Fibroblast of the aortic adventitia (primary cell): ENCODE measurements at places on chromosomes 12 and 14.

DNA sequence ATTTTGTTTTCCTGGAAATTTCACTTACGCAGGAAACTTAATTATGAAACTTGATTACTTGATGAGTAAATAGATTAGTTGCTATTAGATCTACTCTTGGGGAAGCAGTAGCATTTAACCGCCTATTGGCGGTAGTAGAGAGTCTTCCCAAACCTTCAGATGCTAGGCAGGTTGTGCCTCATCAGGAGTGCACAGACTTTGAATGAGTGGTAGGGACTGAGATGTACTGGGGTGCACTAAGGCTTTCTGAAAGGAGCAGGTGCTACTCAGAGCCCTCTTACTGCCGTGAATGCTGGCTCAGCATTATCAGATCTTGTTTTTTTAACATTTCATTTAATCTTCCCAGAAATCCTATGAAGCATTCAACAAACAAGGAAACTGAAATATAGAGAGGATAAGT is 7.7 kb downstream of the GATC start:
- DNase-seq: no peak

DNA sequence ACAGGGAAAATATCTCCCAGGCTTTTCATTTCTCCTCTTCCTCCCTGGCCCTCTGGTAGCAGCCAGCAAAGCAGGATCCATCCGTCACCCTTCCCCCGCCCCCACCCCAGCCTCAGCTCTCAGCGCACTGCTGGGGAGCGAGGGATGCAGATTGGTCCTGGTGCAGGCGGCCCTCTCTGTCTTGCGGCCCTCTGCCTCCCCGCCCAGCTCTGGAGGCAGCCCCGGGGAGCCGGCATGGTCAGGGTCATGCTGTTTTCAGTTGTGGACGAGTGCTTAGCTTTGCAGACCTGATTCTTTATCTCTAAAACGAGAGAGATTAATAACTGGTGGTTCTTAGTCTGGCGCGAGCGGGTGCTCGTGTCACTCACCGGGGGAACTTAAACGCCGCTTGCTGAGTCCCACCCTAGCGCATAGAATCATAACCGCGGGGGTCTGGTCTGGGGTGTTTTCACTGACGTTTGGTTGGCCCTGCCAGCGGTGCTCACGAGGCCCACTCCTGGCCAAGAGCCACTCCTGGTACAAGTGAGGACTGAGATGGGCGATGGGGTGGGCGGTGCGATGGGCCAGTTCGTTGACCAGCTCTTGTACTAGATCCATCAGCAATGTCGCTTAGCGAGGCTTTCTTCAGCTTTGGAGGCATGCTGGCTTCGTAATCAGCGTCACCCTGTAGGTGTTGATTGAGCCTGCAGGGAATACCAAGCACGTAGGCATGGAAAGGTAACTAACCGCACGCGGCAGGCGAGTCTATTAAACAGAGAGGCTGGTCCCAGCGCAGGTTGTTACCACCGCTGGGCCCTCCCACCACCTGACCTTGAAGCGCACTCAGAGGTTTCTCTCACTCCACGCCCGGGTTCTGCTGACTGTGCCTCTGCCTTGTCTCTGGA is 95.2 kb downstream of the TSPAN9 start:
- no peak for DNase-seq

GRCh38 chr14:35822501-35822900 is 3.6 kb upstream of the BRMS1L start:
- no peak for DNase-seq

DNA sequence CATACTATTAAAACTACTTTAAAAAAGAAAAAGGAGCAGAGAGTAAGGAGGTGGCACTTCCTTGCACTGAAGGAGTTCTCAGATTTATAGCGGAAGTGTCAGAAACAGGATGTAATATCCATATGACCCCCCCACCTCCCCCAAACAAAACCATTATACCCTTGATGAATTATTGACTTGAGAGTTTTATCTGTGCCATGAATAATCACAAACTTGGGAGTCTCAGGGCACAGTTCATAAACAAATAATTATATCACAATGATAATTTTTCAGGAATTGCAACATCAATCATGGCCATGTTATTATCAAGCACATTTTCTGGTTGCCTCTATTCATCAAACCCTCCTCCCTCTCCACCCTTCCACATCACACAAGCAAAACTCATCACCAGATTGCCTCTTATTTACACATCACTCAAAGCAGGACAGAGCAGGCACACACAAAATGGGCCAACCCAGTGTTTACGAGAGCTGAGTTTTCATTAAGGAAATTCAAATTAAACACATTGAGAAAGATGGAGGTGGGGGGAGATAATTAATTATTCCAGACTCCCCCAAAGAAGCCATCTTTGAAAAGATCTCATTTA is 141.4 kb downstream of the EGLN3 start:
- no peak for DNase-seq

GRCh38 chr14:21185491-21185890 is 29.6 kb upstream of the OR5AU1 start:
- no peak for DNase-seq

- no peak for DNase-seq
These were observed 40.0 kb upstream of the DAAM1 start for GRCh38 chr14:59148334-59148900.

DNA sequence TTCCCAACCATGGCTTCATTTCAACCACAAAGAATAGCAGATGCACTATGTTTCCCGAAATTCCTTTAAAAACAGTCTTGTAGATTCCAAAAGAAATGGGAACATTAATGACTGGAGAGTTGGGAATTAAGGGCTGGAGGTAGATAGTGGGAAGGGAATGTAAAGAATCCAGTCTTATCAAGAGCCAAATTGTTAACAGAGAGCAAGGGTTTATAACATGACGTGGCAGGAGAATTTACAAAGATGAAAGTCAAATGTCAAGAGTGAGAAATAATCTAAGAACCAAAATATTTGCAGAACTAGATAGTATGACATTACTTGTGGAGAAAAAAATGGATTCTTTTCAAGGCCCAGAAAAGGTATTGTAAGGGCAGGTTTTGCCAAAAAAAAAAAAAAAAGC is 200.9 kb downstream of the GRIN2B start:
- DNase-seq: peak; percentile 32

DNA sequence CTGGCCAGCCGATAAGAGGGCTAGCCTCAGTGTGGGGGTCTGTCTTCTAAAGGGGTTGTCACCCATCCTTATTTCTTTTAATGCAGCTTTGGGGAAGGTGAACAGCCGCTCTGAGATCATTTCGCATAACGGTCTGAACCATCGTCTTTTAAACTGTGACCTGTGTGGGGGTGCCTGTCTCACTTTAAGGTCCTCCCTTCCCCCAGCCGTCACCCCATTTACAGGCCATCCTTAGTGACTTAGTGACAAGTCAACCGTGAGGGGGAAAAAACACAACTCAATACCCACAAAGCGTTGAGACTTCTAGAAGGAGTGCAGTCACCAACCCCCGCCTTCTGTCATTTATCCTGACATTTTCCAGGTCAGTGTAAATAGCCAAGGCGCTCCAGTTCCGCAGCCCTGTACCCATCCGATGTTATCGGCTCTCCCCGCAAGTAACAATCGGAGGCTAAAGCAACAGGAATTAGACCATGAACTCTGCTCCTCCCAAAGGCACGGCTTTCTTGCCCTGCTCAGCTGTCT is 505 bp upstream of the DENND5B start:
- DNase-seq: peak; percentile 54

DNA sequence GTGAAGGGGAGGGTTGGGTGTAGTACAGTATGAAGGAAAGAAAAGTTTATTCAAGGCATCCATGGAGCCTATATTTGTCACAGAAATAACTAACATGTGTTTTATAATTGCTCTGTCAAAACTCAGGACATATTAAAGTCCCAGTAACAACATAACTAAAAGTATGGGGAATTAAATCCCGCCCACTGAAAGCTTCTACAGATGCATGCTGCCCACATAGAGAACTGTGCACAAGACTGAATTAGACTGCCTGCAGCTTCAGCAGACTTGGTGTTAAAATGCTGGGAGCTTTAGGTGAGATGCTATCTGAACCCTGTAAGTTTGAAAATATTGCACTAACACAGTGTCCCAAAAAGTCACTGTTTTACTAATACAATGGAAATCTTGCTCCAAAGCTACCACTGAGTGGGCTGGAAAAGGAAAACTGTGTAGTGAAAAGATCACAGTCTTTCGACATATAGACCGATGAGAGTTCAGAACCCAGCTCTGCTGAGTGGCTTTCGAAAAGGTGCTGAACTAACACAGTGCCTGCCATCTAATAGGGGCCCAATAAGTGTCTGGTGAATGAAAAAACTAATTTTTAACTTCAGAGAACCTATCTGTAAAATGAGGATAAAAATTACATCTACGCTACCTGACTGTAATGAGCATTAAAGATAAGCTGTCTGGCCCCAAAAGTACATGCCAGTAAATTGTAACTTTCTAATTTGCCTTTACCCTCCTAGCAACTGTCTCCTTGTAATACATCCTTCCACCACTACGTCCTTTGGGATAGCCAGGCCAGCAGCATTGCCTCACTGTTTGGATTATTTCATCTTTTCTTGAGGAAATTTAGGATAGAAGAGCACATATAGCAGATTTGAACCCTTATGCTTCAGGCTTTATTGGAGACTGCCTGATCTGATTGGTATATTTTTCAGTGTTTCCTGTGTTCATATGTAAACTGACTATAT is 237.6 kb downstream of the BCAT1 start:
- DNase-seq: no peak

DNA sequence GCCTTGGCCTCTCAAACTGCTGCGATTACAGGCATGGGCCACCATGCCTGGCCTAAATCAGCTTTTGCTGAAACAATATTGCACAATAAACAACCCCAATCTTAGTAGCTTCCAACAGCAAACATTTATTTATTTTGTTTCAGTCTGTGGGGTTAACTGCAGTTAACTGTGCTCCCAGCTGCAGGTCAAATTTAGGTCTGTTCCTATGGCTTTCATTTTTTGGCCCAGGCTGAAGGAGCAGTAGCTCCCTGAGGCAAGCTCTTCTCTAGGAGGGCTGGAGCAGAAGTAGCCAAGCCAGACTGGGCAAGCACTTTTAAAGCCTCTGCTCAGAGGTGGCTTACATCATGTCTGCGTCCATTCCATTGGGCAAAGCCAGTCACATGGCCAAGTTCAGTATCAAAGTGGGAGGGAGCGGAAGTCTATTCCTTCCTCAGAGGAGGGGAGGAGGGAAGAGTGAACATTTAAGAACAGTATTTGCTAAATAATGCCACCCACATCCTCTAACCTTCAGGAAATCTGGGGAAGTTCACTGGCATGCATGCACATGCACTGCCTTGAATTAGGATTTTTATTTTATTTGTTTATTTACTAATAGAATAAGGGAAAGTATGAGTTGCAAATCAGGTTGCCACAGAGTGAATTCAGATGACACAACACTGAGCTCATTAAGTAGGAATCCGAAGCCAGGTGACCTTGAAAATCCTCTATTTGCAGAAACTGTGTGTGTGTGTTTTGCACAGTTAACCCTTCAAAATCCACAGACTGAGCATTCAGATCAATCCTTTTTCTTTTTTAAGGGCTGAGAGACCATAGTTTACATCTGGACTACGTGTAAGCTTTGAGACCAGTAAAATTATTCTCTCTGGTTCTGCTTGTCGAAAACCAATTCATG is 122.0 kb upstream of the SEL1L start:
- no peak for DNase-seq

DNA sequence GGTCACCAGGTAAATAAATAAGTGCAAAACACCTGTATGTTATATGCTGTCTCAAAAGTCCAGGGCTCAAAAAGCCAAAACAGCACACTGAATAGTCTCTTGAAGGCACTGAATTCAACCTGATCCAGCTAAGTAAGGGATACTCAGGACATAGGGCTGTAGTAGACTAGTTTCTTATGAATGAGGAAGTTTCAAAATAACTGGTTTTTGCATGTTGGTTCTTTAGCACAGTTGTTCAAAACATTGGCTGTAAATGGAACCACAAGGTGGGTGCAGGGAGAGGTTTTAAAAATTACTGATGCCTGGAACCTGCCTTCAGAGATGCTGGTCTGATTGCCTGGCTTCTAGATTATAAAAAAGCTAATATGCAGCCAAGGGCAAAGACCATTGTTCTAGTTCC is 34.1 kb downstream of the NDUFA12 start:
- no peak for DNase-seq
